ENCODE measurements at places on chromosomes 16 and 17.

- no peak for DNase-seq
Observed at GRCh38 chr16:80610481-80611156, 69.8 kb downstream of the DYNLRB2 start.

- peak; percentile 13 for DNase-seq
Observed at GRCh38 chr17:13597723-13598347, 3.9 kb downstream of the HS3ST3A1 start.

GRCh38 chr17:63696381-63696961, 3.5 kb downstream of the LIMD2 start:
- no peak for DNase-seq

DNA sequence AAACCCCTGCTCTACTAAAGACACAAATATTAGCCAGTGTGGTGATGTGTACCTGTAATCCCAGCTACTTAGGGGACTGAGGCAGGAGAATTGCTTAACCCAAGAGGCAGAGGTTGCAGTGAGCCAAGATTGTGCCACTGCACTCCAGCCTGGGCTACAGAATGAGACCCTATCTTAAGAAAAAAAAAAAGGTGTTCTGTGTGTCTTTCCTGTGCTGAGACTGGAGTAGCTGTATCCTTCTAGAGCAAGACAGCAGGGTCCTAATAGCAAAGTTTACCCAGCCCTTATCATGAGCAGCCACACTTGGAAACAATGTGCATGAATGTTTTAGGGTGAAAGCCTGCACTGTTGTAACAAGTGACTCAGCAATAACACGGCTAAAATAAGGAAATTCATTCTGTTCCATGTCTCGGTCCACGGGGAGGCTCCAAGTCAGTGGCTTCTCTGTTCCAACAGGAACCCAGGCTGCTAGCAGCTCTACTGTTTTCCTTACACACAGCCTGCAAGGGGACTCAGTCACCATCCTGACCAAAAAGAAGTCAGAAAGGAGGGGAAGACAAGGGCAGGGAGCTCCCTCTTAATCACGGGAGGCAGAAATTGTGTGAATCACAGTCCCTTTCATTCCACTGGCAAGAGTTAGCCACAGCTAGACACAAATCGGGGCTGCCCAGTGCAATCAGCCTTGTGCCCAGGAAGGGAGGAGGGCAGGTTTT, 7.1 kb upstream of the SLC5A11 start:
- DNase-seq: no peak

DNA sequence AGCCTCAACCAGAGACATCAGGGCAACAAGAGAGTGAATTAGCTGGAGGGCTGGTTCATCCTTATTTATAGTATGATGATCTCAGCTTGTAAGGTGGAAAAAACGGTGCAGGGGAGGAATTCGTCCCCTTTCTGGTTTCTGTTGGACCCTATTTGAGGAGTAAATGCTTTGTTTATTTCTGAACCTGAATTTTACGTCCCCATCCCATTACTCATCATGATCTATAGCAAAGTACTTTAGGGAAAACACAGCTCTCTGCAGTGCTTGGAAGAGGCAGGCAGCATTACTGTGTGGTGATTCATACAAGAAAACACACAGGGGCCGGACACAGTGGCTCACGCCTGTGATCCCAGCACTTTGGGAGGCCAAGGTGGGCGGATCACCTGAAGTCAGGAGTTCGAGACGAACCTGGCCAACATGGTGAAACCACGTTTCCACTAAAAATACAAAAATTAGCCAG, 8.0 kb upstream of the VAT1L start:
- no peak for DNase-seq

DNA sequence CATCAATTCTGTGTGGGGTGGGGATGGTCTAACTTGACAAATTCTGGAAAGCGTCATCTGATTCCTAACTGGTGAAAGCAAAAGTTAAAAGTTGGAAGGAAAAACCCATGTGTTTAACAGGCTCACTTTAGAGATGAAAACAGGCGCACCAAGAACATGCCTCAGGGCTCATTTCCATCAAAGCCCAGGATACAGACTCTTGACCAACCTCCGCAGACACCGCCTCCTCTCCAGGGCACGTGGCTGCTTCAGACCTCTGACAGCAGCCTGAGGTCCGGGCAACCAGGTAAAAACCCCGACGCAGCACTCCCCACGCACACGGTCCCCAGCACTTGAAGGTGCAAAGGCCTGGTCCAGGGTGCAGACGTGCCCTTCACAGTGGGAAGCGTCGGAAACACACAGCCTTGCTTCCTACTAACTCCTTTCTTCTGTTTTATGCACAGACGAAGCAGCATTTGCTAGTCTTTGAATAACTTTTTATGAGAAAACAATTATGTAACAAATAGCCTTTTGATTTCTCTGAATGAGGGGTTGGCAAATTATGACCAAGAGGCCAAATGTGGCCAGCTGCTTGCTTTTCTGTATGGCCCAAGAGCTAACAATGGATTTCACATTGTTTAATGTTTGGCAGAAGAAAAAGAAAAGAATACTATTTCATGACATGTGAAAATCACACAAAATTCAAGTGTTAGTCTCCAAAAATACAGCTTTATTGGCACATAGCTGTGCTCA, 44.2 kb upstream of the TRAP1 start:
- no peak for DNase-seq

All from stimulated activated CD4-positive, alpha-beta T cell treated with anti-CD3 and anti-CD28 coated beads, Interleukin-2, amount 100 ng/mL, for 4 hours (primary cell).